ENCODE measurements at places on chromosomes 16 and 17. TPM values are rescaled to one million over a fixed set of nuclear protein-coding genes. Genes with fewer than 3 reads are reported as not detected.
A peak's percentile ranks its signal among the peaks of the same experiment; 100 is the strongest.

GRCh38 chr17:74027444-74027843 is 176.0 kb upstream of the RPL38 start:
- no peak for DNase-seq

- DNase-seq: no peak
Observed at GRCh38 chr17:82582709-82583108, 63.2 kb downstream of the FOXK2 start.

- no peak for DNase-seq
Observed at GRCh38 chr17:78822552-78822951, 18.1 kb downstream of the USP36 start.

DNA sequence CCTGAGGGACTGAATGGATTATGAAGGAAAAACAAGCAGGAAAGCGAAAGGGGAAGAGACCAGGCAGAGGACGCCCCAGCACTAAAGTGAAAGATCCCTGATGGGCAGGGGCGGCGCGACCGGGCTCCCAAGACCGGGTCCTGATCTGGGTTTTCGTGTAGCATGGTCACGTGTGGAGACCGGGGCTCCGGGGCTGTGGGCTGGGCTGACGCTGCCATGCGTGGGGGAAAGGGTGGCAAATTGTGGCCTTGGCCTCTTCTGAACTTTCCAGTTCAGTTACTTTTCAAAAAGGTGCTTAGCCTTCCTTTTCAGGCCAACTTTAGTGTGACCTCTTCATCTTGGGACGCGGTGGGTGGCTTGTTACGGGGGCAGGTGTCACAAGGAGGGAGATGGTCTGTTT is 57.5 kb downstream of the METRNL start:
- DNase-seq: no peak

DNA sequence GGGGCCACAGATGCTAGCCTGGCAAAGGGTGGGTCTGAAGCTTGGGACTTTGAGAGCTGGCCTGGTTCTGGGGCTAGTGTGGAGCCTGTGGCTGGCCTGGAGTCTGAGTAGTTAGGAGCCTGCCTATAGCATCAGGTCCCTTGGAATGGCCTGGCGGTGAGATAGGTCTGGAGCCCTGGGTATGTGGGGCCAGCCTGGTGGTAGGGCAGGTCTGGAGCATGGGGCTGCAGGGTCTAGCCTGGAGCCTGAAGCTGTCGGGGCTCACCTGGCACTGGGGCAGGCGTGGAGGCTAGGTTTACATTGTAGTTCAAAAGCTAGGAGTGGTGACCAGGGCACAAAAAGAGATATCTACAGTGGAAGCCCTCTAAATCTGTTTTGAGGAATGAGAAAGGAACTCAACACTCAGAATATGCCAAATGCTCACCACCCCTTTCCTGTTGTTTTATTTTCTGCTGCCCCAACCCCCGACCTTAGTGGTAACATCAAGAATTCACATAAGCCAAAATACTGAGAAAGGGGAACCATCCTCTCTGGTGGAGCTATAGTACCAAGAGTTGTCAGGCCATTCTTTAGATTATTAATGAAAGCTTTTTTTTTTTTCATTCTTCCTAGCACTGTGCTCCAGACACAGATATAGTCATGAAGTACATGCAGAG is 100.3 kb downstream of the TANC2 start:
- DNase-seq: no peak

GRCh38 chr17:57522042-57523005 is 222.8 kb downstream of the CCDC182 start:
- DNase-seq: no peak

DNA sequence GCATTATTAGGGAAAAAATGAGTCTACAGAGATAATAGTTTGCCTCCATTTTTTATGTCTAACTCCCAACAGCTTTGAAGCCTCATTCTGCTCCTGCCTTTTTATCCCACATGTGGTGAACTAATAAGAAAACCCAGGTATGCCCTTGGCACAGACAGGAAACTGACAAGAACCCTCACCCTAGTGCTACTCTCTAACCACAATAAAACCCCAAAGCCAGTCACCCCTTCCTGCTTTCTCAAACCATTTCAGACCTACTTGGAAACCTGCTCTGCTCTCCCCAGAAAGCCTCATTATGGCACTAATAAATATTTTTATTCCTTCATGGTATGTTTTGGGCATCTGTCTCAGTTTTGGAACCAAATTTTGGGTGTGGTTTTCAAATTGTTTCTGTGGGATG is 3.9 kb upstream of the MARVELD3 start:
- no peak for DNase-seq

GRCh38 chr16:73869126-73869525 is 427.5 kb upstream of the PSMD7 start:
- DNase-seq: no peak

GRCh38 chr17:79960788-79961522 is 74.7 kb downstream of the TBC1D16 start:
- DNase-seq: peak; percentile 80

DNA sequence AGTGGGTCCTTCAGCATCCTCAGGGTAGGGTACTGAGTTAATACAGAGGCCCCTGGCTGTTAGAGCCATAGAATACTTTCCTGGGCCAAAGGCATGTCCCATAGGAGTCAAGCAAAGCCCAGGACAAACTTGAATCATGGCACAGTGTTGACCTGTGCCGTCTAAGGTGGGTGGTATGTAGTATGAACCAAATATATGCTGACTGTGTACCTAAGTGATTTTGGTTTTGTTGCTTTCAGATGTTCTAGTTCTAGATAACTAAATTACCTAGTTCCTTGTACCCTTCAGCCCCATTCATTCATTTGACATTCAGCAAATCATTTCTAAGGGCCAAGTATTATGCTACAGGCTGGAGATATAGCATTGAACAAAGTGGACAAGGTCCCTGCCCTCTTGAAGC is 61.3 kb upstream of the GPRC5B start:
- DNase-seq: no peak

DNA sequence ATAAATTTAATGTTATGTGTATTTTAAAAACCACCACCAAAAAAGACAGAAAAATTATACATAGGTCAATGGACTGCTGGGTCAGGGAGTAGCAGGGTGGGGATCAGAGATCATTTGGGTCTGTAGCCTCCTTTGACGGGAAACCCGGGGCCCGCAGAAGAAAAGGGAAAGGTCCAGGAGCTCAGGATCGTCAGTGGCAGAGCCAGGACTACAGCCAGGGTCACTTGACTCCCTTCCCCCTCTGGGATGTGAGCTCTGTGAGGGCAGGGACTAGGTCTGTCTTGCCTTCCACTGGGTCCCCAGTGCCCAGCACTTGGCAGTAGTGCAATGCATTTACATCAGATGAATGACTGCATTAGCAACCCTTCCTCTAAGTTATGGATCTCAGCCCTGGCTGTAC is 62.1 kb downstream of the TOM1L2 start:
- DNase-seq: no peak

The TUBB3 gene
- 156 TPM for total RNA-seq

DNA sequence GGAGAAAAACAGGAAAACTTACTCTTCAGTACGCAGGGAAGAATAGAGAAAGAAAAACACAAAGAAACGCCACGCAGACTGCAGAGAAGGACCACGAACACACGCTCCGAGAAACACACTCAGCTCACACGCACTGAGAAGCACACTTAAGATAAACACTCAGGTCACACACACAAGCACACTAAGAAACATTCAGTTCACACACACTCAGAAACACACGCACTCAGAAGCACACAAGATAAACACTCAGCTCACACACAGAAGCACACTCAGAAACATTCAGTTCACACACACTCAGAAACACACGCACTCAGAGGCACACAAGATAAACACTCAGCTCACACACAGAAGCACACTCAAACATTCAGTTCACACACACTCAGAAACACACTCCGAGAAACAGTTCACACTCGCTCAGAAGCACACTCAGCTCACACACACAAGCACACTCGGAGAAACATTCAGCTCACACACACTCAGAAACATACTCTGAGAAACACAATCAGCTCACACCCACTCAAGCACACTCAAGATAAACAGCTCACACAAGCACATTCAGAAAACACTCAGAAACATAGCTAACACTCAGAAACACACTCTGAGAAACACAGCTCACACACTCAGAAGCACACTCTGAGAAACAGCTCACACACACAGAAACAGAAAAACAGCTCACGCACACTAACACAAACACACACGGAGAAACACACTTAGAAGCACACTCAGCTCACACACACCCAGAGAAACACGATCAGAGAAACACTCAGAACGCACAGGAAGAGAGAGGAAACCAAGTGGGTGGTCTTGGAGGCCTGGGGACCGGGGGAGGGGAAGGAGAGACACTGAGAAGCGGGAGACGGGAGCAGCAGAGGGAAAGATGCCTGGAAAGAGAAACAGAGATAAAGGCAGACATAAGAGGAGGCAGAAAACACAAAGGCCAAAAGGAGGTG is 908 bp downstream of the TMEM98 start:
- no peak for DNase-seq

GRCh38 chr16:55915096-55915827 is 40.1 kb upstream of the CES5A start:
- no peak for DNase-seq
